Hypothalamus (tissue), 51 donors: ENCODE measurements at places on chromosomes 5 and 9.

DNA sequence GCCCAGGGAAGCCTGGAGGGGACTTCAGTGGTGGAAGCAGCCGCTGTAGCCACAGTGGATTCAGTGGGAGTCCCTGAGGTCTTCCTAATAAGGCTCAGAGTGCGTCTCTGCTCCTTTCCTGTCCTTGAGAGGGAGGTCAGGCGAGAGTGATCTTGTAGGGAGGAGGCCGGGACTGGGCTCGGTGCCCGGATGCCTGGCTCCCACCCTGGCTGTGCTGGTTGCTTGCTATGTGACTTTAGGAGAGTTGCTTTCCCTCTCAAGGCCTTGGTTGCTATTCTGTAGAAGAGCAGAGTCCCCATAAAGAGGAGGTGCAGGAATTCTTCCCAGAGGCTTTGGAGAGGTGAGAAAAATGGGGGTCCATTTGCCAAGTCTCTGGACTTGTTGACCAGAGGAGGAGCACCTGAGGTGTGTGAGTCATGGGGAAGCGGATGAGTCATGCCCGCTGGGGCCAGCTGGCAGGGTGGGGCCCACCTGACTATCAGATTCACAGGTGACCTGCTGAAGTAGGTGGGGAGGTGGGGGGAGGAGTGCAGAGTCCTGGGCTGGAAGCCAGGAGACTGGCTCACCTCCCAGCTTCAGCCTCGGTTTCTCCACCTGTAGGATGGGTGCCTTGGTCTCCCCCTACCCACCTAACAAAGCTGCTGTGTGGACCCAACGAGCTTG is 13.8 kb downstream of the GSN start:
- no peak for DNase-seq

DNA sequence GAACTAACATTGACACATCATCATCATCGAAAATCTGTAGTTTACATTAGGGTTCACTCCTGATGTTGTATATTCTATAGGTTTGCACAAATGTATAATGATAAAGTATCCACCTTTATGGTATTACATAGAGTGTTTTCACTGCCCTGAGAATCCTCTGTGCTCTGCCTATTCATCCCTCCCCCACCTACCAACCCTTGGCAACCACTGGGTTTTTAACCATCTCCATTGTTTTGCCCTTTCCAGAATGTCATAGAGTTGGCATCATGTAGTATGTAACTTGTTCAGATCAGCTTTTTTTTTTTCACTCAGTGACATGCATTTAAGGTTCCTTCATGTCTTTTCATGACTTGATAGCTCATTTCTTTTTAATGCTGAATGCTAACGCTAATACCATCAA is 106.0 kb downstream of the ARHGEF28 start:
- DNase-seq: no peak

DNA sequence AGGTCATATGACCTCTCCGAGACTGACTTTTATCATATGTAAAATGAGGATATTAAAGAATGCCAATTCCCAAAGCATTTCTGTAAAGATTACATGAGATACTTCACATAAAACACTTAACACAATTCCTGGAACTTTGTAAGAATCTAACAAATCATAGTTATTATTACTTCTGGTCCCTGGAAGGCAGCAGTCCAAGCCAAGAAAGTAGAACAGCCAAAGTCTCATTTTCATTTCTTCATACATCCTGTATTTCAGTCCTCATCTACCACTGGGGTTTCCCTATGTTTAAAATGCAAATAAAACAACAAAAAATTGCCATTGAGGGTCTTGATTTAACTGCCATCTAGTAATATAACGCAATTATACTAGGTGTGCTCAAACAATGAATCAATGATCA is 179.5 kb downstream of the MARCHF11 start:
- no peak for DNase-seq

GRCh38 chr9:846852-847251 is 5.4 kb downstream of the DMRT1 start:
- no peak for DNase-seq

GRCh38 chr5:107876261-107876660 is 205.5 kb upstream of the EFNA5 start:
- no peak for DNase-seq

DNA sequence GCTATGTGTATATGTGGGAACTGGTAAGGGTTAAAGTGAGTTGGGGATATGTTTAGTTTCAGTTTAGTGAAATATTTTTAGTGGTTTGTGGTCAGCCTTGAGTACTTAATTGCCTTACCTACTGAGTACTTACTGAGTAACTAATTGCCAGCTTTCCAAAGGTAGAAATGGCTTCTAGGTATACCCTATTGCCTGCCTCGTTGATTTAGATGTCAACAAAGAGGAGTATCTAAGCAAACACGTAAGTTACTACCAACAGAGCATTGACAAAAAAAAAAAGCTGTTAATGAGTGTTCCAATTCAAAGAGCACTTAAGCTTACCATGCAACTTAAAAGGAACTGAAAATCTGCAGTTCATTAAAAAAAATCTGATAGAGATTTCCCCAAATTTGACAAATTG is 8.8 kb downstream of the ATP10B start:
- DNase-seq: no peak

GRCh38 chr5:56306433-56307150 is 73.5 kb upstream of the ANKRD55 start:
- no peak for DNase-seq

- no peak for DNase-seq
These were observed 161.3 kb upstream of the DAPK1 start for GRCh38 chr9:87336407-87336806.

- no peak for DNase-seq
These were observed 122.8 kb upstream of the STC2 start for GRCh38 chr5:173451031-173451430.

DNA sequence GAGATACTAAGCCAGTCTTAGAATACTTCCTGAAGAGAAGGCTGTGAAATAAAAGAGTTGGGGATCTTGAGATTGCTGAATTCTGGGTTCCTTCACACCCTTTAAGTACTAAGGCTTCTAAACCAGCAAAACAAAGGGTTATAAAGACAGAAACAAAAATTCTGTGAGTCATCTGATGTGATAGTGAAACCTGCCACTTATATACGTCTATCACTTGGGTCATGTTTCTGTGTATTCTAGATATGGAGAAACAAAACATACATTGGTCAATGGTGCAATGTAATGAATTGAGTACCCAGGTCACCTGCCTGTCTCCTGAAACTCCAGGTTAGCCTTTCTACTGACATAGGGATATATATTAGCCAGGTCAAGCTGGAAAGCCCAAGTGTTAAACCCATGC is 319.3 kb upstream of the GRAMD2B start:
- no peak for DNase-seq

GRCh38 chr9:117343427-117343826 is 71.4 kb downstream of the ASTN2 start:
- DNase-seq: no peak

DNA sequence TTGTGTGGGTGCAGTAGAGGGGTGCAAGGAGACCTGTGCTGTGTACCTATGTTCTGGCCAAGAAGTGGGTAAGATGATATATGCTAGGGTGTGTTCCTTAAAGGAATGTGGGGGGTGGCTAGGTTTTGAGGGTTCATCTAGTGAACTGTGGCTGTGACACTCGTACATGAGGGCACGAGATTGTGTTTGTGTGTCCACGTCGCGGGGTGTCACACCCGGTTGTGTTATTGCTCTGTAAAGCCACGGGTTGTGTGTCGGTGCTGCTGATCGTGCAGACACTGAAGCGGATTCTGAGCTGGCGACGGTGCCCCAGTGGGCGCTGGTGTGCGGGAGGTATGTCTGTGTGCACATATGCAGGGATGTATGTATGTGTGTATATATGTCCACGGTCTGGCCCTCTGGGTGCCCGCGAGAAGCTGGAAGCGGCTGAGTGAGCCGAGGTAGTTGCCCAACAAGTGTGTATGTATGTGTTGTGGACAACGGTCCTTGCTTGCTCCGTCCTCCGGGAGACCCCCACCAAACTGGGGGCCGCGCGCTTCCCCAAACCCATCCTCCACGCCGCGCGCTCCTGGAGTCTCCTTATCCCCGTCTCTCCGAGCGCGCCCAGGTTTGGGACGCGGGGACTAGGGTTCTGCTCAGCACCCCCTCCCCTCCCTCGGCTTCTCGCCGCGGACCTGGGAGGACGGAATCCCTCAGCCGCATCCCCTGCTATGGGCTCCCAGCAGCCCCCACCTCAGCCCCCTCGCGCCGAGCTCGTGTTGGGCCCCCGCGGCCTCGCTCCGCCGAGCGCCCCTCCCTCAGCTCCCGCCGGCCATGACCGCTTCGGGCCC is 639 bp downstream of the PCDH1 start:
- DNase-seq: no peak

- DNase-seq: no peak
These were observed 194.2 kb downstream of the CDK5RAP2 start for GRCh38 chr9:120385606-120386389.
